ENCODE measurements at places on chromosomes 3 and 15.

GRCh38 chr15:99954361-99955180 is 221.3 kb upstream of the LYSMD4 start:
- no peak for DNase-seq

- DNase-seq: no peak
These were observed 15.7 kb upstream of the ZBTB20 start for GRCh38 chr3:115162759-115163158.

DNA sequence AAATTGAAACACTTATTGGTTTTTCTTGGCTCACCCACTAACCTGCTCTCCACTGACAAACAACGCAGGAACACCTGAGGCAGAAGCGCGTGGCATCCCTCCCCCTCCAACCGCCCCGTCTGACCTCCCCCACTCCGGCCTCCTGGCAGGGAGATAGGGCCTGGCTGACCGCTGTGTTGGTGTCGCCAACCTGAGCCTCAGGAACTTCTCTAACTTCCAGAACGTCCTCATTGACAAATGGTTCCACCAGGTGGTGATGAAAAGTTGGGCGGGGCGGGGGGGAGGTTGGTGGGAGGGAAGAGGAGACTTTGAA is 22.8 kb downstream of the IL17RD start:
- DNase-seq: no peak

DNA sequence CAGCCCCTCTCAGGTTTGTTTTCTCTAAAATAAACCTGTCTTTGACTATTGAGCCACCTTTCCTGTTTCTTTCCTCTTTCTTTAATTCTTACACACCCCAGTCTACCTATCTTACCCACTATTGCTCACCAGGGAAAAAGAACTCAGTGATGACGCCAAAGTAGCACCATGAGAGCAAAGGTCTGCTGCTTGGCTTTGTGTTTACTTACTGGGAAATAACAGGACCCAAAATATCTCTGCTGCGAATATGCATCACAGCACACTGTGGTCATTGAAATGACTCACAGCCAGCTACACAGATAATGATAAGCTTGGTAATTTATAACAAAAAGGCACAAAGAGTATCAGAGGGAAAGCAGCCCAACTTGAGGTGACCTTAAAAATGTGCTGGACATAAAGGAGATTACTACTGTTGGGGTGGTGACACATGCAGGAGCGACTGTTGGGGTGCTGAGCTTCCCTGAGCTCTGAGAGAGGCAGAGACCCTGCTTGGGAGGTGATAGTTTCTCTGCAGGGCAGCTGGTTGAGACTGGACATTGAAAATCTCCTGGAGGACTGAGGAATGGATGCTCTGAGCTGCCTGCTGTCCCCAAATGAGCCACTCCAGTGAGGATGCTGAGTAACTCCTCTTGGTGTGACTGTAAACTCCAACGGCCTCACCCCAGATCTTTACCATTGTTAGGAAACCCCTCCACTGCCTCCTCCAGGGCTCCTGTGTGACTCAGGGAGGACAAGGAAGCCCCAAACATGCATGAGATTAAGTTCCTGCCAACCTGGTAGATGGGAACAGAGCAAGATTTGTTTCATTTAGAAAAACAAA is 14.5 kb downstream of the EFCAB12 start:
- peak; percentile 68 for DNase-seq

- DNase-seq: no peak
These were observed 17.0 kb downstream of the CA12 start for GRCh38 chr15:63364399-63365272.

DNA sequence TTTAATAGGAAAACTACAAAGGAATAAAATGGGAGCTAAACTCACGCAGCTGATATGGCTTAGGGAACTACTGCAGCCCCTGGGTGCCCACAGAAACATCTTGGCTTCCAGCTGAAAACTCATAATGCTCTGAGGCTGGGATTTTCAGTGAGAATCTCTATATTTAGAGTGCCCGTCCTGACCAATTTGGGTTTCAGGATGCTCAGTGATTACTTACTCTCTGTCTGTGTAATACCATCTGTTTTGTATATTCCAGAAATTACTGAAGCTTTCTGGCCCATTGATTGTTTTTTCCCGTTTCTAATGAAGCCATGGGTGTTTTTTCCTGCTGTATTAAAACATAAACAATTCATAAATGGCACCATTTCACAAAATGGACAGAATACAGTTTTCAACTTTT is 50.6 kb upstream of the ZNF385D start:
- no peak for DNase-seq

- no peak for DNase-seq
These were observed 58.0 kb upstream of the FOXB1 start for GRCh38 chr15:59946084-59946483.

GRCh38 chr3:152823173-152823572 is 11.8 kb upstream of the P2RY1 start:
- no peak for DNase-seq

DNA sequence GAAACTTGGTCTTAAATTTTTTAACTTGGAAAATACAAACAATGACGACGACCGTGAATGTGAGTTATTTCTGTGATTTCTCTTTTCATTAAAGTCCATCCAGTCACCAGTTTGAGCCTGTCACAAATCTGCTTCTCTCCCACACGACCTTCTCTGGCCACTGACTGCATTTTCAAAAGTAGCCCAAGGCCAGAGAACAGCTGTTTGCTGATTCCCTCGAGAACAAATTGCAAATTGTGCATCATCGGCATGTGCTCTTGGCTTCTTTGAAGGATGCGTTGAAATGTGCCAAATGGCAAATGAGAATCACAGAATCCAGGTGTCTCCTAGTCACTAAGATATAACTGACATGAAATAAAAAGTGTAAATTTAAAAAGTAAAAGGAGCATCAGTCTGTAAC is 106.4 kb downstream of the AQP9 start:
- no peak for DNase-seq

DNA sequence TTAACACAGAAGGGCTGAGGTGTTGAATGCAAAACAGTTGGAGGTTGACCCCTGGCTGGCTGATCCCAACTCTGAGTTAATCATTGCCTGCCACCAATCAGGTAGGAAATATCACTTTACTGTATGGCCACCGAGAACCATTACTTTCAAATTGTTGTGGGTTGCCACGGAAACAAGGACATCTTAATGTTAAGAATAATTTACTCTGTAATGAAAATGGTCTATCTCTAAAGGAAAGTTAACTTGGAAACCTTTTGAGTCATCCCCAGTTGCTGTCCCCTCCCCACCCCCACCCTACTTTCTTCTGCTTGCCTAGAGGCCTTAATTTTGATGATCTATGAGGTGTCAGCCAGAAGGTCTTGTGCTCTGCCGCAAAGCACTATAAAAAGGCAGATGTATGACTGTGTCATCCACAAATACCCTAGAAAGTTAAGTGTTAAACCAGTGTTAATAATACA is 78.7 kb upstream of the SNRK start:
- no peak for DNase-seq

GRCh38 chr3:71067977-71068654 is 515.4 kb downstream of the FOXP1 start:
- no peak for DNase-seq

GRCh38 chr15:61824291-61824690 is 236.0 kb downstream of the VPS13C start:
- no peak for DNase-seq

DNA sequence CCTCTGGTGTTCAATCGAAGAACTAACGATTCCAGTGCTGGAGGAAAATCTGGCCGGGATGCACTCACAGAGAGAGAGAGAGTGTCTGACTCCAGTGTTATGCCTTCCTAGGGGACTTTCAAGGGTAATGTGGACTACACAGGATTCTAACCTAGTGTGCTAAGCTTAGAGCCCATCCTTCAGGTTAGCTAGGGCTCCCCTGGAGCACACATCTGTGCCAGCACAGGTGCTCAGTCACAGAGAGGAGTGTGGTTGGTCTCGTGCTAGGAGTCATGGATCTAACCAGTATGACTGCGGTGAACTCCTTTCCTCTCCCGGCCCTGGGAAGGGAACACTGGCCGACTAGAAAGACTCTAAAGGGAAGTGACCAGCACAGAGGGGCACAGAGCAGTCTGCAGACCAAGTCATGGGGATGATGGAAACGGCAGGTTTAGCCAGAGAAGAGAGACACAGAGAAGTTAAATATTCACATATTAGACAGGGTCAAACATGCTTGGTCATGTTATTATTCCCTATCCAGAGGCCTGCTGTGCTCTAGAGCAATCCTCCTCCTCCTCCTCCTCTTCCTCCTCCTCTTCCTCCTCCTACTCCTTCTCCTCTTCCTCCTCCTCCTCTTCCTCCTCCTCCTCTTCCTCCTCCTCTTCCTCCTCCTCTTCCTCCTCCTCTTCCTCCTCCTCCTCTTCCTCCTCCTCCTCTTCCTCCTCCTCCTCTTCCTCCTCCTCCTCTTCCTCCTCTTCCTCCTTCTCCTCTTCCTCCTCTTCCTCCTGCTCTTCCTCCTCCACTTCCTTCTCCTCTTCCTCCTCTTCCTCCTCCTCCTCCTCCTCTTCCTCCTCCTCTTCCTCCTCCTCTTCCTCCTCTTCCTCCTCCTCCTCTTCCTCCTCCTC is 280.3 kb downstream of the XXYLT1 start:
- DNase-seq: no peak

DNA sequence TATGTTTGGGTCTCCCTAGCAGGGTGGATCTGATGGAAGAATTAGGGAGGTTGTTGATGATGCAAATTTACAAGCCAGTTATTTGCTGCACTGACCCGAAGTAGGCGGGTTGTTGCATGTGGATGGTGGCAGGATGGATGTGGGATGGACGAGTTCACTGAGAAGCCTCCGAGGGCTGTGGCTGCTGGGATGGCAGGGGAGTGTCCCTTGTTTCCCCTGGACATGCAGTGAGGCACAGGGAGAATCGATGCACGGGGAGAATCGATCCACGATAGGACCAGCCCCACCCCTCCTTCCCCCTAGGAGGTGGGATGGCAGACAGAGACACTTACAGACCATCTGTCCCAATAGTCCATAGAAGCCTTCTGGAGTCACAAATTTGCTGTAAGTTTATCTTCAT is 31.0 kb upstream of the KLF13 start:
- no peak for DNase-seq

- DNase-seq: no peak
These were observed 70.8 kb upstream of the FILIP1L start for GRCh38 chr3:100184948-100185570.

DNA sequence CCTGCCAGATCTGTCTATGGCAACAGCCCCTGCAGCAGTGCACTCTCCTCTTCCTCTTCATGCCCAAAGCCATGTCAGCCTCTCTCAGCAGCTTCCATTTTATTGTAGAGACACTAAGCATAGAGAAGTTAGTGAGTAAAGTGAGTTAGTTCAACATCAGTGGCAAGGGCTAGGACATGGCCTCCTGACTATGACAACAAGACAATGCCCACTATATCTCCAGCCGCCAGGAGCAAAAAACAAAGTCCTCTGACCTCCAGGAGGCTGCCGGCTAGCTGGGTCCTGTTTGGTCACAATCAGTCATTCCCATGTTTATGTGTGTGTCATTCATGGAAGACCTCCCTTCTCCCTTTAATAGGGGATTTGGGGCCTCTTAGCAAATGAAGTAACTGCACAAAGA is 14.9 kb downstream of the NR1I2 start:
- DNase-seq: no peak

GRCh38 chr15:64151727-64152506 is at the start of gene SNX22:
SNX22 (plus strand) TSS chr15:64151731; CDS start chr15:64151776, 45 bp downstream.
- no peak for DNase-seq

DNA sequence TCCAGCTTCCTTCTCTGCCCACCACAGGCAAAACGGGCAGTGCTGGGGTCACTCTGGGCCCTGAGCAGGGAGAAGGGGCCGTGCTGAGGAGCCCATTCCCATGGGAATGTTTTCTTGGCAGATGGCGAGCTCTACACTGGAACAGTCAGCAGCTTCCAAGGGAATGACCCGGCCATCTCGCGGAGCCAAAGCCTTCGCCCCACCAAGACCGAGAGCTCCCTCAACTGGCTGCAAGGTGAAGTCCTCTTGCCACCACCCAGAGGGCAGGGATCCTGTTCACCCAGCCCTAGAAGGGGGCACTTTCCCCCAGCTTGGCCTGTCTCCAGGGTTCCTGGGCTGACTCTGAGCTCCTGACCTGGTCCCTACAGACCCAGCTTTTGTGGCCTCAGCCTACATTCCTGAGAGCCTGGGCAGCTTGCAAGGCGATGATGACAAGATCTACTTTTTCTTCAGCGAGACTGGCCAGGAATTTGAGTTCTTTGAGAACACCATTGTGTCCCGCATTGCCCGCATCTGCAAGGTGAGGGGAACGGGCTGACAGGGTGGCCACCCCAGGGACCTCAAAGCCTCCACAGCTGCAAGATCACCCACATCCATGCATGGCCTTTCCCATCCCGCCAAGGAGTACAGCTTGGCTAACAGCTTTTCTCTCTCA is 12.4 kb downstream of the CIB1 start:
- DNase-seq: peak; percentile 97

All from COLO829 (cell line).